ENCODE measurements at places on chromosomes 1 and 21.

- DNase-seq, result no peak
Observed at GRCh38 chr1:60394436-60394835, 320.9 kb upstream of the C1orf87 start.

DNA sequence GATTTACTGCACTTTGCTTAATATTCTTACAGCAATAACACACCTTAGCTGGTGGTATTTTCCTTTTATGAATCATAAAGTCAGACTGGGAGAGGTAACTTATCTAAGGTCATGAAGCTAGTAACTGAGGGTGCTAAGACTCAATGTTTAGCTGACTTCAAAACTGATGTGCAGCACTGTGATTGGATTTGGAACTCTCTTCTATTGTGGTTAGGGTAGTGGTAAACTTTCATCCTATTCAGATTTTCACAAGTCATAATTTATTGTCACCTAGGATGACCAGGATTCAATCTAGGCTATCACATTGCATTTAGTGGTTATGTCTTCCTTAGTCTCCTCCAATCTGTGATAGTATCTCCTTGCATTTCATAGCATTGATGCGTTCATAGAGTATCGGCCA, 18.9 kb downstream of the EPB41 start:
- DNase-seq, result no peak

DNA sequence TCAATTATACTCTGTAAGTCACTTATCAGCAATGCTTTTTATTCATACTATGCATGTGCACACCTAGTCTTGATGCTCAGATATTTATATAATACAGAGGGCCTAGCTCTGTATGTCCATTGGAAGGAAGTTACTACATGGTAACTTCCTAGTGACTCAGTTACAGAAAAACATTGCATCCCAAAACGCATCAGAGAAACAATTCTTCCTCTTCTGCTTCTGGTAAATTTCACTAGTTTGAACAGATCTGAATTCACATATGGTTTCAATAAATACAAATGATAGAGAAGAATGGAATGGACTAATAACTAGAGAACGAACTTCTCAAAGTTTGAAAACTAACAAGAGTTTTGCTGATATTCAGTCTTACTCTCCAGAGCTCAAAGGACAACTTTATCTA, 811.3 kb upstream of the ADGRL2 start:
- no peak for DNase-seq

DNA sequence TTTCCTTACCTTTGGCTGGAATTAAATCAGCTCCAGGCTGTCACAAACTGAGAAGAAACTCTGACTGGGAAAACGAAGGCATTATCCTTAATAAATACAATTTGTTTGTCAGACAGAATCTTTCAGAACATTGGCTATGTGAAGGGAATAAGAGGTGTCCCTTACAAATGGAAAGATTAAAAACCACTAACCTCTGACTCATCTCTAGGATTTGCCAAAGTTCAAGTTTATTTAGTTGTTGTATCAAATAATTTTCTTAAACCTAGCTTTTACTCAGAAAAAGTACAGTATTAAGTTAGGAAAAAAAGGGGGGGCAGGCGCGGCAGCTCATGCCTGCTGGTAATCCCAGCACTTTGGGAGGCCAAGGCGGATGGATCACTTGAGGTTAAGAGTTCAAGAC, 15.7 kb downstream of the SERTAD4 start:
- no peak for DNase-seq

- DNase-seq, result no peak
Observed at GRCh38 chr1:45373573-45373972, 33.3 kb upstream of the MUTYH start.

DNA sequence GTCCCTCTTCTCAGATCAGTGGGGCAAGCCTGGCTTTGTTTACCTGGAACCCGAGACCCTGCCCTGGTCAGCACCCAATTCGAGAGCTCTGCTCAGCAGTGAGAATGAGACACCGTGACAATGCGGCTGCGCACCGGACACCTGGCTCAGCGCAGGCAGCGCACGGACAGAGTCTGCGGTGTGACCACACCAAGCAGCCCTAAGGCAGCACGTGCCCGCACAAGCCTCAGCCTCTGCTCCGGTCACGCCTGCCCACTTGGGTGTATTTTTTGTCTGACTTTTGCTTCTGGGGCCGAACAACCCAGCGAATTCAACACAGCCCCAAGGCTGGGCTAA, 4.7 kb downstream of the KRTAP10-8 start:
- DNase-seq, result no peak
